ENCODE measurements at places on chromosomes 2 and 18. TPM values are rescaled to one million over a fixed set of nuclear protein-coding genes. Genes with fewer than 3 reads are reported as not detected.

IRS1 gene
- total RNA-seq, result 23.9 TPM

ALK gene
- total RNA-seq, result not detected

FAM124B gene
- not detected for total RNA-seq

GLB1L gene
- 5.0 TPM for total RNA-seq

RFX8 gene
- not detected for total RNA-seq

ZNF396 gene
- 0.42 TPM for total RNA-seq

ADD2 gene
- total RNA-seq, result 1.8 TPM

POU3F3 gene
- total RNA-seq, result not detected

GALNT5 gene
- total RNA-seq, result 10.2 TPM

KCNE4 gene
- total RNA-seq, result 0.14 TPM

SERPINB12 gene
- total RNA-seq, result 0.07 TPM

TUBA3E gene
- not detected for total RNA-seq

ADAM23 gene
- 0.28 TPM for total RNA-seq

FHOD3 gene
- 12.7 TPM for total RNA-seq

DLGAP1 gene
- not detected for total RNA-seq

SERPINB7 gene
- 190 TPM for total RNA-seq

METTL8 gene
- total RNA-seq, result 44.2 TPM

DYSF gene
- 0.82 TPM for total RNA-seq

DSG4 gene
- 0.04 TPM for total RNA-seq

POMC gene
- total RNA-seq, result 0.39 TPM

SERPINB4 gene
- not detected for total RNA-seq

LHCGR gene
- not detected for total RNA-seq

HYCC2 gene
- 9.4 TPM for total RNA-seq

ERICH2 gene
- total RNA-seq, result 2.5 TPM

IL1B gene
- 98.9 TPM for total RNA-seq

LONRF2 gene
- total RNA-seq, result not detected

GKN1 gene
- total RNA-seq, result not detected

GORASP2 gene
- total RNA-seq, result 54.4 TPM

ANO7 gene
- total RNA-seq, result 0.24 TPM

ALLC gene
- not detected for total RNA-seq

SATB2 gene
- 2.8 TPM for total RNA-seq

EXOC6B gene
- 42.7 TPM for total RNA-seq

AFF3 gene
- total RNA-seq, result not detected

ABCB11 gene
- not detected for total RNA-seq

FOSL2 gene
- 35.6 TPM for total RNA-seq

TMEM247 gene
- not detected for total RNA-seq

LINC00305 gene
- not detected for total RNA-seq

CYRIA gene
- total RNA-seq, result 0.14 TPM

MLPH gene
- 0.63 TPM for total RNA-seq

TMEM200C gene
- total RNA-seq, result 0.14 TPM

ZNF516 gene
- total RNA-seq, result 14.6 TPM

Data from foreskin keratinocyte (primary cell).